ENCODE measurements at places on chromosomes 1 and 21.

DNA sequence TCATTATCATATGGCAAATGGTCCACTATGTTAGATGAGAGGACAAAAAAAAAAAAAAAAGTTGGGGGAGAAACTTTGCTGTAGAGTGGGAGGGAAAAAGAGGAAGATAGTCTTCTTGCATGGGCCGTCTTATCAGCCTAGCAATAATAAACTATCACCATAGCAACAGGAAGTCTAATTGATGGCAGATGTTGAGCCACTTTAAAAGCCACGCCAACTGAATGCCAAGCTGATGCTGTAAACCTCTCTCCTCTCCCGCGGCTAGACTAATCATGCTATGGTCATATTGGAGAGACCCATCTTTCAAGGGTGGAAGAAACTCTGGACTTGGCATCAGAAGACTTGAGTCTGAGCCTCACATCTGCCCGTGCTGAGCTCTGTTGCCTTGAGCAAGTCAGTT lies 122.2 kb upstream of the HOOK1 start:
- DNase-seq: no peak

DNA sequence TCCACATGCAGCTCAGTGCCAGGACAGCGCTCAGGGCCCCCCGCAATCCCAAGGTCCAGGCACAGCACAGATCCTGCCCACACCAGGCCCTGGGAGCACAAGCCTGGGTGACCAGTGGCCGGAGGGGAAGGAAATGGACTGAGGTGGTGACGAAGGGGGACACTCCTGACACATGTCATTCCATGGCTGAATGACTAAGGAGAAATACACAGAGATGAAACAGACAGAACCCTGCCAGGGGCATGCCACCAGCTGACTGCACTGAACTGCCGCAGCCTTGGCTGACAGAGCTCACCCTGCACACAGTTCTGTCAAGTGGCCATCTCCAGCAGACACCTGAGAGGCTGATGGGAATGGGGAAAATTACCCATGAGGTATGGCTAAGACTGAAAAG lies 56.1 kb downstream of the HSF2BP start:
- no peak for DNase-seq

DNA sequence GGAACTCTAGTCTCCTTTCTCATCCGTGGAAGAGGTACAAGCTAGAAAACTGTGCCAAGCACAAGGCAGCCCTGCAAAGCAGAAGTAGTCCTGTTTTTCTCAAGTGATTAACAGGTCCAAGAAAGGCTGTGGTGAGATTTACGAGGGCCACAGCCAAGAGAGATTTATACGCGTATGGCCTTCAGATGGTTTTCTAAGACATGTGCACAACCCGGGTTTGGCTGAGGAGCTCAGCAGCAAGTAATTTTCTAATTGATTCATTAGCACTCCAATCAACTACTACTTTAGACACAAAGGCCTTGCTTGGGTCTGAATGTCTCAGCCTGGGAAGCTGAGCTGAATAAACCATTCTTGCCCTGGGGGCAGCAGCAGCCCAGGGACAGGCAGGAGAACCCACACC lies 55.8 kb downstream of the SSBP3 start:
- DNase-seq: no peak

GRCh38 chr1:229940684-229941083 lies 126.4 kb upstream of the GALNT2 start:
- DNase-seq: no peak

GRCh38 chr1:97787231-97787630 lies 133.6 kb downstream of the DPYD start:
- DNase-seq: no peak

GRCh38 chr1:183548116-183548515 lies 42.1 kb downstream of the NCF2 start:
- no peak for DNase-seq

- no peak for DNase-seq
These were observed 623.7 kb downstream of the PTPRU start for GRCh38 chr1:29860056-29860455.

DNA sequence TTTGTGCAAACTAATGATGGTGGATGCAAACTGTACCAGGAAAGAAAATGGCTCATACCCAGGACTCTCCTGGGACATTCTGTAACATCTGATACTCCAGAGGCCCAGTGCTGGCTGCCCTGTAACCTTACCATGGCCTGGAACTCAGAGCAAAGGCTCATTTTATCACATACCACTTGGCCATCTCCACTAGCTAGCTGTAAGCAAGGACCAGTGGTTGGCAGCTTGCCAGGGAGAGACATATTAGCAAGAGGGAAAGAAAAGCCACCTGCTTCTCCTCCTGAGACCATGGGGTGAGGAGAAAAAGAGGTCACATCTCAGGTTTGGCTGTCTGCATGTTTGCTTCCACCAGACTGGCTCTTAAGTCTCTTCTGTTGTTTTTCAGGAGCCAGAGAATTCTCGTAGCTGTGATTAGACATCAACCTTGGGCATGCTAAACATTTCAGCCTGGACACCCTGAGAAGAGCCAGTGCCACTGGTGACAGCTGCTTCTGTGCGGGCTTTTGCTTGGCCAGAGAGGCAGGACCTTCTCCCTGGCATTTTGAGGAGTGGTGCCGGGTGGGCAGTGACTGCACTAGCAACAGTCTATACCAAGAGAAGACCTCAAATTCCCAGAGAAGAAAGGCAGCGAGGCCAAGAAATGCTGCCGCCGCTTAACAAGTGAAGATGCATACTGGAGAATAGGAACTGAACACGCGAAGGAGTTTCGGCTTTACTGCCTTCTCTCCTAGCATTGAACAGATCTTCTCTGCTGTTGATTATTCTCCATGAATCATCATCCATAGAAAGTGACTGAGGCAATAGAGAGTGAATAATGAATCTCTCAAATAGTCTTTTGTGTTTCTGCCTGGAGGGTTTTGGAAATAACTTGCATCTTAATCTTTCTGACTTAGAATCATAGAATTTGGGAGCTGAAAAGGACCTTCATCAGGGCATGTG lies 6.7 kb upstream of the INKA2 start:
- no peak for DNase-seq

DNA sequence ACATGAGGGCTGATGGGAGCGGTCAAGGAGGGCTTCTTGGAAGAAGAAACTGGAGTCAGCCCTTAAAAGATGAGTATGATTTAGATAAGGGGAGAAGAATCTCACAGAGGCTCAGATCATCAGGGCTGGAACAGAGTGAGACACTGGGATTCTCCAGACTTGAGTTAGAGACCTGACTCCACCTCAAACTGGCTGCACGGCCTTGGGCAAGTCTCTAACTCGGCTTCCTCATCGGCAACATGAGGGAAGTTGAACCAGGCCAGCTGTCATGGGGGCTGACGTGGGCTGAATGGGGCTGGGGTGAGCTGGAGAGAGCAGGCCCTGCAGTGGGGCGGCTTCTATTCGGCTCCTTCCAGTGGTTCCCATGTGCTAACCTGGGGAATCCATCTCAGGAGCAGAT lies 2.5 kb downstream of the C1QC start:
- DNase-seq: no peak

- no peak for DNase-seq
These were observed 191.8 kb downstream of the TOMM20 start for GRCh38 chr1:234936612-234937389.

GRCh38 chr1:199460933-199461332 lies 566.6 kb upstream of the NR5A2 start:
- no peak for DNase-seq

Measured in T-helper 22 cell (primary cell).